ENCODE measurements at places on chromosomes 4 and X. TPM values are rescaled to one million over a fixed set of nuclear protein-coding genes. Genes with fewer than 3 reads are reported as not detected.

Gene NXF3
- 3.1 TPM for total RNA-seq

DNA sequence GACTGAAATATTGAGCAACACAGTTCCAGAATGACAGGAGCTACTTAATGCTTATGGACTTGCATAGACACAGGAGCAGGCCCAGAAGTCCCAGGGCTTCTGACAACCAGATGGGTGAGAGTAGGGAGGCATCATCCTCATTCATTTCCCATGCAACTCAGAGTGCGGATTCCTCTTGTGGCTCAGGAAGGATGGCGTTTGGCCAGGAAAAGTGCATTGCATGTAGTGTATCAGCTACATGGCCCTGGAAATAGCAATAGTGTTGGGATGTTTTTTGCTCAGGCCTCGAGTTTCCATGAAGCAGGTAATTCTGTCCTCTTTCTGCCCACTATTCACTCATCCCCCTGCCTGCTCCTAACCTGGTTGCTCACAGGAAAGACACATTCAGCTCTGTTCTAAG is 136.6 kb downstream of the PDGFRA start:
- DNase-seq = no peak

Gene PCSK1N
- total RNA-seq = 2.4 TPM

- DNase-seq = no peak
Measured at GRCh38 chr4:153603258-153603657, 80.8 kb upstream of the TLR2 start.

Gene RIPPLY1
- total RNA-seq = 0.57 TPM

Gene SPCS3
- total RNA-seq = 184 TPM

Gene ARHGAP6
- 19.6 TPM for total RNA-seq

DNA sequence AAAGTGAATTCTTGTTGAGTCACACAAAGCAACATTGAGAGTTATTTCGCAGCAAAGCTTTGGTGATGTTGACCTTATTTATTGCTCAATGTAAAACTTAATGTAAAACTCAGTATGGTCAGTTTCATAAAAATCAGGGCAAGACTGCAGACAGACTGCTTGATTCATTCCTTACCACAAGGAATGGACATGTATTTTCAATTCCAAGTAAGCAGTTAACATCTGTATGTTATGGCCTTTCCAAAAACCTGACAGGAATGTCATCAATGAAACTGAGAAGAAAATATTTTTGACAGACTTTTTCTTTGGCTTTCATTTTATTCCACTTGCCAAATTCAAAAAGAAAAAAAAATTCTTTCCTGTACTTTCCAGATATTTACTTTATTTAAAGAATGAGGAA is 488.3 kb downstream of the ANKRD50 start:
- DNase-seq = no peak

Gene CHRDL1
- 107 TPM for total RNA-seq

DNA sequence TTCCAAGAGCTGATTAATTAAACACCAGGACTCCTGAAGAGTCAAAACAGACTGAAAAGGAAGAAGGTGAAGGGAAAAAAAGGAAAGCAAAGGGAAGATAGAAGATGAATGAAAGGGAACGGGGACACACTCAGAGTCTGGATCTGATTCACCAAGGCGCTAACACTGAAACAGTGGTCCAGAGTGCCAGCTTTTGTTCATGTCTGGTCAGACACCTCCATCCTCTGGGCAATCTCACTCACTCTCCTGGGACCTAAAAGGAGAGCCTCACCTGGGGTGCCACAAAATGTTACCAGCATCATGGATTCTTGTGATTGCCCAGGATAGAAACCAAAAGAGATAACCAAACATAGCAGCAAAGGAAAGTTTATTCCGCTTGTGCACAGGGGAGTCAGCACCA is 120.3 kb upstream of the AFF2 start:
- DNase-seq = no peak

Gene GPRASP2
- 9.3 TPM for total RNA-seq

- DNase-seq = peak; percentile 94
Measured at GRCh38 chr4:13548984-13549546, 4.8 kb upstream of the NKX3-2 start.

Gene KLHL13
- 13.0 TPM for total RNA-seq

DNA sequence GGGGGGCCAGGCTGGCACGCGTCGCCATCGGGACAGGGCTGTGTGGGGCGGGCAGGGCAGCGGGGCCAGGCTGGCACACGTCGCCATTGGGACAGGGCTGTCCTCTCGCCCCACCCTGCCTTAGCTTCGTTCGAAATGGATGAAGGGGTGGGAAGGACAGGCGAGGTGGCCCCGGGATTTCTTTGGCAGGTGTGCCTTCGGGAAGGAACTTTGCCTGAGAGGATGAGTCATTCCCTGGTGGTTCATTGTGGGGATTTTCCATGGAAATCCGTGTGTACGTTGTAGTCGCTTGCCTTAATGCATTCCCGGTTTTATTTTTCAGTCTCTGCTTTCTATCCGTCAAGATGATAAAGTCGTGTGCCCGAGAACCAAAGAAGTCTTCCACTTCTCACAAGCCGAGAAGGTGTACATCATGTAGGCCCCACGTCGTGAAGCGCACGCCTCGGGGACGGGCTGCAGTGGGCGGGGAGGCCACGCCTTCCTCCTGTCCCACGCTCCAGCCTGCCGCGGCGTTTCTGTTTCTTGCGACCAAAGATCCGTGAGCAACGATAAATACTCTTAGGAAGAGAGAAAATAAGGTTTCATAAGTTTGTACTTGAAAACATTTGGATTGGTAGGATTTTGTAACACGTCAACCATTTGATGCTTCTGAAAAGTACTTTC is 8.1 kb upstream of the UVSSA start:
- no peak for DNase-seq

DNA sequence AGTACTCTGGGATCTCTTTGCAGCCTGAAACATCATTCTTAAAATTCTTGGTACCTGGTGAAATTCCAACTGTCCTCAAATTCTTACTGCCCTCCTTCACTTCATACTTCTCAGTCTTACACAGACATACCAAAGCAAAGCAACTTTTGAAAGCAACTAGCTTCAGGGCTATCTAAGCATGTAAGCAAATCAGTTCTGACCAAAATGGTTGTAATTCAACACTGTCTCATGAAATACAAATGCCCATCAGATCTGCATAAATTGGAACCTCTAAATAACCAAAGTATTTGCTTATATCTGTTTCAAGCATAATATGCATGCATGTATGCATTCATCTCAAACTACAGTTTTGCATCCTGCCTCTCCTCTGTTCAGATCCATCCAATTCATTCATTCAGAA is 308.1 kb upstream of the PPARGC1A start:
- DNase-seq = no peak

Gene GRPR
- total RNA-seq = 0.14 TPM

DNA sequence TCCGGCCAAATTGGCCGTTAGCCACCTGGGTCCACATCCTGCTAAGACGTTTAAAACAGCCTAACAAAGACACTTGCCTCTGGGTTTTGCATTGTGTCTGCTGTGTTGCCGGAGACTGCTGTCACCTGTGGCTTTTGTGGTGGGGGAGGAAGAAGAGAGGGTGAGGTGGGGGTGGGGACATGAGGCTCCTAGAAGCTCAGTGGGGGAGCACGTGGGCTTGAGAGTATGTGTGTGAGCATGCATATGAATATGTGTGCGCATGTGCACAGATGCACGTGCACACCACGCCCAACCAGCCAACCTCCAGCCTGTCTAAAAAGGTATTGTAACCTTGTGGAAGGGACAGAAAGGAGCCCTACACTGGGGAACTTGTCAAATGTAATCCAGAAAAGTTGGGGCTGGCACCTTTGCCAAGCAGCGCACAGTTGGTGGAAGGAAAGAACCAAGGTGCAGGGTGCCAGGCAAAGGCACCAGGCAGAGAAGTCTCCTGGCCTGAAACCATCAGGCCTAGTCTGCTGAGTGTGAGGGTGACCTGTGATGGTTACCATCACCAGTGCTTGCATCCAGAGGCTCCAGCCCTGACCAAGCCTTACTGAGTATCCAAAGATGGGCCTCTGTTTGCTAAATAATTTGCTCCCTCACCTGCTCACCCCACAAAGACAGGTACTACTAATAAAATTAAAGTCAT is 10.1 kb upstream of the SASH3 start:
- DNase-seq = no peak
